T follicular helper cell (primary cell): ENCODE measurements at places on chromosomes 13 and 19.

- DNase-seq: no peak
Measured at GRCh38 chr19:30742406-30742938, 370.3 kb downstream of the ZNF536 start.

- DNase-seq: no peak
Measured at GRCh38 chr13:94716016-94716415, 3.7 kb upstream of the SOX21 start.

GRCh38 chr13:40981361-40981760 is 37.8 kb downstream of the ELF1 start:
- DNase-seq: no peak

DNA sequence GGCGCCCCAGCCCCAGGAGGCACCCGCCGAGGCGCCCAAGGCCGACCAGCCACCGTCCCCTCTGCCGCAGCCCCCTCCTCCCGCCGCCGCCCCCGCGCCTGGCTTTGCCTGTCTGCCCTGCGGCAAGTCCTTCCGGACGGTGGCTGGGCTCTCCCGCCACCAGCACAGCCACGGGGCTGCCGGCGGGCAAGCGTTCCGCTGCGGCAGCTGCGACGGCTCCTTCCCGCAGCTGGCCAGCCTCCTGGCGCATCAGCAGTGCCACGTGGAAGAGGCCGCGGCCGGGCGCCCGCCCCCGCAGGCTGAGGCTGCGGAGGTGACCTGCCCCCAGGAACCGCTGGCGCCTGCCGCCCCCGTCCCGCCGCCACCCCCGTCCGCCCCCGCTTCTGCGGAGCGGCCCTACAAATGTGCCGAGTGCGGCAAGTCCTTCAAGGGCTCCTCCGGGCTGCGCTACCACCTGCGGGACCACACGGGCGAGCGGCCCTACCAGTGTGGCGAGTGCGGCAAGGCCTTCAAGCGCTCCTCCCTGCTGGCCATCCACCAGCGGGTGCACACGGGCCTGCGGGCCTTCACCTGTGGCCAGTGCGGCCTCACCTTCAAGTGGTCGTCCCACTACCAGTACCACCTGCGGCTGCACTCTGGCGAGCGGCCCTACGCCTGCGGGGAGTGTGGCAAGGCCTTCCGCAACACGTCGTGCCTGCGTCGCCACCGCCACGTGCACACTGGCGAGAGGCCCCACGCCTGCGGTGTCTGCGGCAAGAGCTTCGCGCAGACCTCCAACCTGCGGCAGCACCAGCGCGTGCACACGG is 2.6 kb upstream of the NAT14 start:
- DNase-seq: no peak

- no peak for DNase-seq
Measured at GRCh38 chr13:90336507-90336906, 1011.0 kb upstream of the MIR17HG start.

DNA sequence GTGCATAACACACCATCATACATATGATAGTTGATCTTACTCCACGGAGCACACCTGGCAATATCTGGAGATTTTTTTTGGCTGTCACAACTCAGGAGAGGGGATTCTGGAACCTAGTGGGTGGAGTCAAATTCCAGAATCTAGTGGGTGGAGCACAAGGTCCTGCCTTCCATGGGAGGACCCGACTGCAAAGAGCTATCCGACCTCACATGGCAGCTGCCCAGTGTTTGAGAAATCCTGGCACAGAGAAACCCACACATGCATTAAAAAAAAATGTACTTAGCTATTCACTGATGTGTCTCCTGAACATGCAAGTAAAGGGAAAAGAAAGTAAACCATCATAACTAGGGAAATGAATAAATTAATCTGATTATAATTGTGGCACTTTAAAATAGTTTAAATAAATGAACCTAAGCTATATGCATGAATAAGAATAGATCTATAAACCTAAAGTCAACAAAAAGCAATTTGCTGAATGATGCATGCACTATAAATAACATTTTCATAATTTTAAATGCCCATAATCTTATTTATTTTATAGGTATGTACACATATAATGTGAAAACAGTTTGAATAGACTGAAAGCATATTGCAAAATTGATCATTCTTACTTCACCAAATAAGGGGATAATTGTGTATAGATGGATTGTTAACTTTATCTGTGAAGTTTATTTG is 300.3 kb downstream of the MYO16 start:
- no peak for DNase-seq

GRCh38 chr19:11821474-11822109 is 7.5 kb downstream of the ZNF440 start:
- no peak for DNase-seq

- no peak for DNase-seq
Measured at GRCh38 chr19:44280916-44281315, 21.2 kb downstream of the ZNF233 start.

GRCh38 chr19:33231511-33231910 is 5.9 kb upstream of the SLC7A10 start:
- DNase-seq: no peak

- no peak for DNase-seq
Measured at GRCh38 chr13:75694722-75695121, 58.6 kb downstream of the LMO7 start.

DNA sequence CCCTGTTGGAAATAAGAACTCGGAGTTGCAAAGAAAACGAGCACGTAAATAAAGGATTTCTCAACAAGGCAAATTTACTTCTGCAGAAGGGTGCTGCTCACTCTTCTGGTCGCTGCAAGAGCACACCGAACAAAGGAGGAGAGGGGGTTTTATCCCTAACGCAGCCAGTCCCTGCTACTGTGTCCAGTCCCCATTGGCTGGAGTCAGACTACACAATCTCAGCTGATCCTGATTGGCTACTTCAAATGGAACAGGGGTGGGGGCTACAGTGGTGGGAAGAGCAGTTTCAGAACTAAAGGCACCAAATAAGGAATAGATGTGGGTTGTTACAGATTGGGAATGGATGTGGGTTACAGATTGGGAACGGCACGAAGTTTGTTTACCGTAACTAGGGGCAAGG is 63.9 kb upstream of the MCF2L start:
- DNase-seq: no peak

GRCh38 chr13:36014763-36015162 is 116.4 kb downstream of the DCLK1 start:
- no peak for DNase-seq

DNA sequence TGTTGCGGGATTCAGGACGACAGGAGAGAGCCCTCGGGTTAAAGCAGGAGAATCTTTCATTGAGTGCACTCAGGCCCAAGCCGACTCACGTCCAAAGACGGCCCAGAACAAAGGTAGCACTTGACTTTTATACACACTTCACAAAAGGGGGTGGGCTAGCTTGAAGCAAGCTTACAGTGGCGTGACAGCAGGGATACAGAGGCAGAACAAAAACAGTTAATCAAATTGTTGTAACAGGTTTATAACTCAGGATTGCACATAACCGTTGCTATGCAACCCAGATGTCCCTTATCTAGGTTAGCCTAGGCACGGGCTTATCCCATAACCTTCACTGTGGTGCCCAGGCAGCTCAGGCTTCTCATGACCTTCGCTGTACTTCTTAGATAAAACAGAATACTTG is 2.0 kb downstream of the MED25 start:
- no peak for DNase-seq

DNA sequence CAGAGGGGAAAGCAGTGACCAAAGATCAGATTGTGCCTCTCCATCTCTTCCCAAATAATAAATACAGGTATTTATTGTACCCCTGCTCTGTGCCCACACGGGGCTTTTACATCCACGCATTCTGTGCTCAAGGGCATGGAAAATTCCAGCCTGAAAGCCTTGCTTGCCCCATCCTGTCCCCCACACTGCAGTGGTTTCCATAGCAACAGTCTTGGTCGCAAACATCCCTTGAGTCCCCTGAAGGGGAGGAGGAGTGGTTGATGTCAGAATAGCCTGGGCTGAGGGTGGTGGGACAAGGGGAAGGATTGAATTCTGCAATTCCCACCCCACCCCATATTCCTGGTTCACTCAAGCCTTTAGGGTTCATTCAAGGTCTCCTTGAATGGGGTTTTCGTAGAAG is 41.0 kb upstream of the USP29 start:
- DNase-seq: no peak

DNA sequence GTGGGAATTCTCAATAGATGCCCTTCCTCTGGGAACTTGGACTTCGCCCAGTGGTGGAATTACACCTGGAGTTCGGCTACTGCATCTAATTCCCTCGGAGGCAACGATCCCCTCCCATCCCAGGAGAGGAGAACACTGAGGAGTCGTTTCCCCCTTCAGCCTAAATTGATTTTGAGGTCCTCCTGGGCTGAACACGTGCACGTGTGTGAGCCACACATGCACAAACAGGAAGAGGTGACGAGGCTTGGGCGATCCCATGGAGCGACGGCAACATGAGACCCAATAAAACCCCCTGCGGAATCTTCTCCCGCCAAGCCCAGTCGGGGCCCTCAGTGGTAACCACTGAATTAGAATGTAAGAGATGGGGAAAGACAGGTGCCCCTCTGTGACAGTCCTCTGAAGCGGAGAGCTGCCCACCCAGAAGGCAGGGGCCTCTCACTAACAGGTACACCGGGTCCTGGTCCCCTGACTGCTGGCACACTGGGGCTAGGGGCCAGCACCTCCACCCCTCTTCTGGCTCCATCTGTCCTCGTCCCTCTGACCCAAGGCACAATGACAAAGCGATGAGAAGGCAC is 4.5 kb downstream of the MLLT1 start:
- DNase-seq: no peak

- no peak for DNase-seq
Measured at GRCh38 chr19:29191005-29191404, 21.9 kb downstream of the UQCRFS1 start.

GRCh38 chr19:33649627-33650305 is 28.0 kb downstream of the CHST8 start:
- DNase-seq: no peak

DNA sequence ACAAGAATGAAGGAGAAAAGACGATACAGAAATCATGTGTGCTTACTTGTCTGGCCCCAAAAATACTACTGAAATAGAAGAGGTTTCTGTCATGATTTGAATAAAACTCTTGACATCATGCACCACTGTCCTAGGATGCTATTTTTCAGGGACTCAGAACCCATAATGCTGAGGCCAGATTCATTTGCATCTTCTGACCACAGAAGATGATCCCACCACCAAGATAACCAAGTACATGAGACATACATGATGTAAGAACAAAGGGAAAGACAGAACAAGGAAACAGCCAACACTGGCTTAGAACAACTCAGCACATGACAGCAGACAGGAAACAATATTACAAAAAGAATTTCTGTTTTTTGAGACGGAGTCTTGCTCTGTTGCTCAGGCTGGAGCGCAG is 2.5 kb downstream of the ZNF552 start:
- no peak for DNase-seq

- peak; percentile 14 for DNase-seq
Measured at GRCh38 chr19:41646589-41647204, 19.8 kb upstream of the CEACAM4 start.

DNA sequence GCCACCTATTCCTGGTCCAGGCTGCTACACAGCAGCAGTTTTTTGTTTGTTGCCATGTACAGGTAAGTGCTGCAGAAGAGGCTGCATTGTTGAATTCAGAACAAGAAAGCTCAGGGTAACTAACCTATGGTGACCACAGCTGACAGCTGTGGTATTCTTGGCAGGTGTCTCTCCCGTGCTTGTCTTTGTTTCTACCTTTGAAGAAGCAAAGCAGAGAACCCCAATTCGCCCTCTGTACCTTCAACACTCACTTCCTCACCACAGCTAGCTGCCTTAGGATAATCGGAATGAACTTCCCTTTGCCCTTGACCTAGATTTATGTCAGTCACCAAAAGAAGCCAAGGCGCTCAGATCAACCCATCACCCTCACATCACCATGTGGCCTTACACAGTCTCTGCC is 1703.3 kb upstream of the SLC10A2 start:
- no peak for DNase-seq

DNA sequence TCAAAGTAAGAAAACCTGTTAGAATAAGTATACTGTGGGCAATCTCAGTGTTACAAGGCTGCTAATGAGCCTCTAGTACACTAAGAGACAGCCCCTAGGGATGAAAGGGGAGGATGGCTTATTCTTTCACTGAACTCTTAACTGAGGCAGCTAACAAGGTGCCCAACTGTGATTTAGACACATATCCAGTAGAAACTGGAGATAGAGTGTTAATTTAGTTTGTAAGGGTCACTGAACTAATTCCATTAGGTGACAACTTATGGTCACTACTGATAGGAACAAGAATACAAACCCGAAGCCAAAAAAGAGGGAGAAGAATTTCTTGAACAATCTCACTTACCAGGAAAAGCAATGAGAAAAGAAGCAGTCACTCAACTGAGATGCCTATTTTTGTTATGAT is 1010.6 kb downstream of the PCDH9 start:
- no peak for DNase-seq

GRCh38 chr19:13056052-13056660 is 46.5 kb downstream of the LYL1 start:
- DNase-seq: no peak

GRCh38 chr19:55640043-55640576 is 692 bp upstream of the ZNF580 start:
- DNase-seq: peak; percentile 65

GRCh38 chr13:113064534-113065405 is 40.8 kb upstream of the F7 start:
- DNase-seq: no peak

GRCh38 chr19:53971673-53972072 is 8.9 kb downstream of the CACNG8 start:
- no peak for DNase-seq

GRCh38 chr13:45439008-45439407 is 20.8 kb upstream of the SLC25A30 start:
- no peak for DNase-seq

- DNase-seq: no peak
Measured at GRCh38 chr13:99406799-99407201, 94.5 kb upstream of the TM9SF2 start.

- DNase-seq: no peak
Measured at GRCh38 chr19:17037966-17038500, 11.4 kb upstream of the CPAMD8 start.

- DNase-seq: no peak
Measured at GRCh38 chr13:102930566-102930965, 84.7 kb downstream of the ERCC5 start.

DNA sequence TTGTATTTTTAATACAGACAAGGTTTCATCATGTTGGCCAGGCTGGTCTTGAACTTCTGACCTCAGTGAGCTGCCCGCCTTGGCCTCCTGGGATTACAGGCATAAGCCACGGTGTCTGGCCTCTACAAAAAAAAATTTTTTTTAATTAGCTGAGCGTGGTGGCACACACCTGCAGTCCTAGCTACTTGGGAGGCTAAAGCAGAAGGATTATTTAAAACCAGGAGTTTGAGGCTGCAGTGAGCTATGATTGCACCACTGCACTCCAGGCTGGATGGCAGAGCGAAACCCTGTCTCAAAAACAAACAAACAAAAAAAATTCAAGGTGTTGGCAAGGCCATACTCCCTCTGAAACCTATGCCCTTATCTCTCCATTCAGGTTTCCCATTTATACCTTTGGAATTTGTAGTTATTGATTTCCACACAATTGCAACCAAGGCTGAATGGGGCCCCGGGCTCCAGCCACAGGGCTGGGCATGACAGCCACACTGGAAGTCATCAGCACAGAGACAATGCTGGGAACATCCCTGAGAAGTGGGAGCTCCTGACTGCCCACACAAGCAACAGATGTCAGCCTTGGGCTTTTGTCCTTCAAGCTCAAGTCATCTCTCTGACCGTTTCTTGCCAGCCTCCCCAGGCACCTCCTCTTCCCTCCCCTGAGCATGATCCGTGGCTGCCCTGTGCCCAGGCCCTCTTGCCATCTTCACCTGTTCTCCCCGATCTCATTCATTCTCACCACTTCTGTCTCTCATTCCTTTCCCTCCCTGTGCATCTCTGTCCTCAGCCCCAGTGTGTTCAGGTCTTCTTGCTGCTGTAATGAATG is 27.2 kb upstream of the CALM3 start:
- DNase-seq: no peak
